Stimulated activated CD8-positive, alpha-beta memory T cell treated with anti-CD3 and anti-CD28 coated beads, Interleukin-15, amount 100 ng/mL, for 1 hour (primary cell): ENCODE measurements at places on chromosomes 7 and 10.

DNA sequence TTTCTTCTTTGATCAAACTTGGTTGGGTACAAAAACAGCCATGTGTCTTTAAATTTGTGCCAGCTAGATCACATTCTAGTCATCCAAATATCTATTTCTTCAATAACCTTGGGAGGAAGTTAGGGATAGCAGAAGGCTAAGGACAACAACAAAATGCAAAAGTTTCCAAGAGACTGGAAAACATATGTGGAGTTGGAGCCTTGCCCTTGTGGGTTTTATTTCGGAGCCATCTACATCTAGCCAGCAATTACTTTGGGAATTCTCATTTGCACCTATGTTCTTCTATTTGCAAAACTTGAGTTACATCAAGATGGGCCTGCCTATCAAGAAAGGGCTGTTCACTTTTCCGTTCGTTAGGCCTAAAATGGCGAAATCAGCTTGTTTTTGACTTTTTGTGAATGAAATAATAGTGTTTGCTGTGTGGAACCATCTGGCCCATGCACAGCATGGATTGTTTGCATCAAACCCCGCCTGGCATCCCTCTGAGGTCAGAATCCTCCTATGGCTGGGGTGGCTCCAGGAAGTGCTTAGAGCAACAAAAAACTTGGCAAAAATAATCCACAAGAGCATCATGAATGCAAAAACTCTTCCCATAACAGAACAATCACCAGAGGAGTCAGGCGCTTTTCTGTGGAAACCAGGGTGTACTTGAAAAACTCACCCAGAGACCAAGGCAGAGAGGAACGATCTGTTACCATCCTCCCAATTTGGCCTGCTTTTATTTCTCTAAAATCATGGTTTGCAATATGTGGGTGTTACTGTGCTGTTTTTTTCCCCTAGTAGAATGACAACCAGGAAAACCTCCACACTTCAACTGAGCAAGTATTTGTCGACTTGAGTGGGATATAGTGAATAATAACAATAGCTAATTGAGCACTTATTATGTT lies 36.2 kb upstream of the XPNPEP1 start:
- no peak for DNase-seq

DNA sequence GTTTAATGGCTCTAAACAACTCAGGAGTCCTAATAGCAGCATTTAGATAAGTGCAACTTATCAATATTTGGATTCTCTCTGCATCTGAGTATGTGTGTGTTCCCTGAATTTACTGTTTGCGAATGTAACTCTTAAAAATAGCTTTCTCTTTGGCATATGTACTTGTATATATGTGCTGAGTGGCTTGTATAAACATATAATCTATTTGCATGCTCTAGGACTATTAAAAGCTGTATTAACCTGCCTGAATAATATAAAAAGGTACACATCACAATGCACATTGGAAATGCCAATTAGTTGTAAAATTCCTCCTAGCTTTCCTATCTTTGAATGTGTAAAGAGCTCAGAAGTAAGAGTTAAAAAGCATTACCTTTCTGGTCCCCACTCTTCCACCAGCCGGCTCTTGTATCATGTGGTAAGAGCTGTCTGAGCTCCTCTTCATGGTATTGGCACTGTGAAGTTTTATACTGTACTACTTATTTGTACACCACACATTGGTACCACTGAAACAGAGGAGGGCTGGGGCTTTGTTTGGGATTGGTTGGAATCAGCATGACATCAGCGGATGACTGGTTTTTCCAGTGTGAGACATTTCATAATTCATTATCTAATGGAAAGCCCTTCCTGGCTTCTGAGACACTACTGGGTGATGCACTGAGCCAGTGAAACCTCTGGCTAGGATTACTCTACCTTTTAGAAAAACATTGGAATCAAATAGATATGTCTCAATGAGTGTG lies at the start of gene INHBA:
TSS of gene INHBA (minus strand) at position 456 of the 737 bp plus-strand sequence. CDS start 2,716 bp downstream, outside the sequence.
- DNase-seq, result no peak

- no peak for DNase-seq
Observed at GRCh38 chr7:48899932-48900331, 24.4 kb upstream of the CDC14C start.

DNA sequence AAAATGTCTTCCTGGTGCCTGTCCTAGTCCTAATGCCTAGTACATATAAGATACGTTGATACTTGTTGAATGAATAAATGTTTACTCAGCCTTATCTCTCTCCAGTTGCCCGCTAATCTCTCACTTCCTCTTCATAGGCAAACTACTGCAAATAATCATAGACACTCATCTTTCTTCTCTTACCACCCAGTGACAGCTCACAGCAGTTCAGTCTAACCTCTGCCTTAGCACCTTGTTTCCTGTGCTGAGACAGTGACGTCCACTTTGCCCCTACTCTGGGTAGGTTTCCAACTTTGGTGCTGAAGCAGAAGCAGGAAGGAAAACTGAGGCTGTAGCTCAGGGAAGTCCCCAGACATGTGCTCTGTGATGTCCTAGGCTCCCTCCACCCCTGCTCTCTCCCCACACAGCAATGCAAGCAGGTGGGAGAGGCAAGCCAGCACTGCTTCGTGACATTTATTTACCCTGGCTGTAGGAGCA lies 45.5 kb upstream of the RHOBTB1 start:
- DNase-seq, result no peak

DNA sequence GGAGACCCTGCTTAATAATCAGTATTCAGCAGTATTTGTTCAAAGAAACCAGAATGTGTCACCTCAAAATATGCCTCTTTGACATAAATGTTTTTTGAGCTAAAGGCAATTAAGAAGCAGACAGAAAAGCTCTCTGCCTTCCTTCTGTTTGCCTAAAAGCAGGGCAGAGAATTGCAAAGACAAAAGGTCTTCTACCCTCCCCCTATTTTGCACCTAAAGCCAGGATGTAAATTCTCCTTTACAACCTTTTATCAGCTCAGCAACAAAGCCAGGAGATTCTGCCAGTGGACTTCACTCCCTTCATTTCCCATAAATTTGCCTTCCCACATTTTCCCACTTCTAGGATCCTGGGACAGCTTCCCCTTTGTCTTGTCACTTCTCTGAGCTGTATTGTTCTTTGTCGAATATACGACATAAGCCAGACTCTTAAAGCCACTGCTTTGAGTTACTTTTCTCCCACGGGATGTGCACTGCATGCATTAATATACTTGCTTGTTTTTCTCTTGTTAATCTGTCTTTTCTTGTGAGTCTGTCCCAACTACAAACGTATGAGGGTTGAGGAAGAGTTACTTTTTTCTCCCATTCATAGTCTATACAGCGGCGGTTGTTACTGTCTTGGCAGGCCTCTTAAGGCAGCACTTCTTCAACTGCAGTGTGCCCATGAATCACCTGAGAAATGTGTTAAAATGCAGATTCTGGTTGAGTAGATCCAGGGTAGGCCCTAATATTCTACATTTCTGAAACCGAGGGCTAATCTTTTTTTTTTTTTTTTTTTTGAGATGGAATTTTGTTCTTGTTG lies 48.2 kb downstream of the ST8SIA6 start:
- no peak for DNase-seq

GRCh38 chr7:32586291-32587221 lies 91.3 kb downstream of the AVL9 start:
- no peak for DNase-seq

DNA sequence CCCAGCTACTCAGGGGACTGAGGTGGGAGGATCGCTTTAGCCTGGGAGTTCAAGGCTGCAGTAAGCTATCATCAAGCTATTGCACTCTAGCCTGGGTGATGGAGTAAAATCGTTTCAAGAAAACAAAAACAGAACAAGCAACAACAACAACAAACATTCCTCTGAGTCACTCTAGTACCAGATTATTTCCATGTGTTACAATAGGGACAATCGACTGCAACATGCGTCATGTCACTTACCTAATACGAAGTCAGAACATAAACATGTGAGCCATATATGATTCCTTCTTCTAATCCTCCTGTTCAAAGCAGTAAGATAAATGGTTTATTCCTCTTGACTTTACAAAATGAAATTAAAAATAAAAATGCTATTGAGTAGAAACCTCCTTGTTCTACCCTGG lies 57.3 kb downstream of the ZNF438 start:
- no peak for DNase-seq

DNA sequence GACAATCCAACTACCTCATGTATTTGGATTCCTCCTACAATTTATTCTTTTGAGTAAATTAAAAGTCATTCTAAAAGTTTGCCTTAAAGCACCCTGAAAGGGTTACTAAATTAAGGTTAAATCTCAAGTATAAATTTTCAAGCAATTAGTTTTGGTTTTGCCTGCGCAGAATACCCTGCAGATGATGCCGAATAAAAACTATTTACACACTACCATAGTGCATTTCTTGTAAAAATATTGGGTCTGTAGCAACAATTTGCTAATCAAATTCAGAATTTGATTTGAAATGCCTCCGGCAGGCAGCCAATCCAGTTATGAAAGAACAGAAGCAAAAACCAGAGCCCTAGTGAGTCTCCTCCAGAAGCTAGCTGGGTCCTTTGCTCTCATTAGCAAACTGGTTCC lies 122.2 kb downstream of the TWIST1 start:
- no peak for DNase-seq

- no peak for DNase-seq
Observed at GRCh38 chr10:107425931-107426553, 261.5 kb upstream of the SORCS1 start.

DNA sequence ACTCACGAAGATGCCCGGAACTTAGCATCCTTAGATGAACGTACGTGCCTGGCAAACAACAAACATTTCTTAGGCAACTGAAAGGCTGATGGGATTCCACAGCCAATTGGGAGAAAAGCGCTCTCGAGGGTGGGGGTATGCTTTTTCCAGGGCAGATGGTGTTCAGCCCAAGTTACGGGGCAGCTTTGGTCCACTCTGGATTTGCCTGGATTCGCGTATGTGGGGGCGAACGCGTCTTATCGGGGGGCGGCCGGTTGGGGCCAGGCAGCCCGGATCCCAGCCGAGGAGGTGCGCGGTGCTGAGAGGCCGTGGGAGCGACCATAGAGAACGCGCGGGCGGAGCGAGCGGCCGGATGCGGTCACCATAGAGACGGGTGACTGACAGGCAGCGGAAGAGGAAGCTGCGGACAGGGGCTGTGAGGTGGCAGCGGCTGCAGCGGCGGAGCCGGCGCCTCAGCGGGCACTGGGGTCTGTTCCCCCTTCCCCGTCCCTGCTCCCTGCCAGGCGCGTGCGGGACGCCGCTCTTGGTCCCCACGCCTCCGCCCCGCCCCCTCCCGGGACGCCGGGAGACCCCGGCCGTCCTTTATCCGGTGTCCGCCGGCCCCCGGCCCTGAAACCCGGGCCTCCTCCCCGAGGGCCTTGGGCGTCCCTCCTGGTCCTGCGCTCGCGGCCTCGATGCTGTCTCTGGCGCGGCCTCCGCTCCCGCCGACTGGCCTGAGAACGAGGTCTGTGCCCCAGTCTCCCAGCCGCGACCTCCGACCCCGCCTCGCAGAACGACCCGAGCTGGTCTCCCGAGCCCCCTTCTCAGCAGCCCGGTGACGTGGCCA lies at the start of gene CHPF2:
TSS of gene CHPF2 (plus strand) at position 393 of the 826 bp plus-strand sequence. CDS start 1,529 bp downstream, outside the sequence.
- DNase-seq, result peak; percentile 80

DNA sequence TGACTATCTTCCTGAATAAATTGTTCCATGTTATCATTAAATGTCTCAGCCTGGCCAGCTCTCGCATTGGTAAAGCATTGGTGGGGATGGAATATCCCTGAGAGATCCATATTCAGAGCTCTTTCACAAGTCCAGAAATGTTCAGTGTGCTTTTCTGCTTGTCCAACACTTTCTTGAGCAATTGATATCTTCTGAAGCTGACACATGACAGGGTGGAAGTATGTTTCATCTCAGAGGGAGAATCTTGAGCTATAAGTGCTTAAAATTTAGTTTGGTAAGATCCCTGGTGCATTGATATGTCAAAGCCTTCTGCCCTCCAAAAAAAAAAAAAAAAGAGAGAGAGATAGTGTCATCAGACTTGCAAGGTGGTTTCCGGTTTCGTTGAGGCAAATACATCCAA lies 7.4 kb downstream of the IFIT3 start:
- no peak for DNase-seq
